ENCODE measurements at places on chromosomes 5 and 9.
A peak's percentile ranks its signal among the peaks of the same experiment; 100 is the strongest.

DNA sequence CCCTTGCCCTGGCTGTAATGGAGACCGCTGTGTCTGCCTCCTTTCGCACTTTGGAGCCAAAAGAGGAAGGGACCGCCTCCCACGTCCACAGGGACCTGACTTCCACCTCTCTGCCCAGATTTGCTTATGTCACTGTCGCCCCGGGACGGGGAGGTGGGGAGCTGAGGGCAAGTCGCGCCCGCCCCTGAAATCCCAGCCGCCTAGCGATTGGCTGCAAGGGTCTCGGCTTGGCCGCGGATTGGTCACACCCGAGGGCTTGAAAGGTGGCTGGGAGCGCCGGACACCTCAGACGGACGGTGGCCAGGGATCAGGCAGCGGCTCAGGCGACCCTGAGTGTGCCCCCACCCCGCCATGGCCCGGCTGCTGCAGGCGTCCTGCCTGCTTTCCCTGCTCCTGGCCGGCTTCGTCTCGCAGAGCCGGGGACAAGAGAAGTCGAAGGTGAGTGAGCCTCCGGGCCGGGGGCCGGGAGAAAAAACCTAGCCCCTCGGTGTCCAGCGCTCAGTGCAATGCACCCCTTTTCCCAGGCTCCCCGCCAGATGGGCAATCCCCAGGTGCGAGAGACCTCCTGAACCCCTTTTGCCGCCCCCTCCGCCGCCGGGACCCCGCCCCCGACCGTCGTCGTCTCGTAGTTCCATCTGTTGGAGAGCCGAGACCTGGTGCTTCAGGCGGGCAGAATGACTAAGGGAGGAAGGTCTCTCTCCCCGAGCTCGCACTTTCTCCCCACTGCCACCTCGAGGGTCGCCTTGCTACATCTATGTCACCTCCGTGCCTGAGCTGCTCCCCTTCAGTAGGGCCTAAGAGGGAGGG lies at the start of gene GPX3:
GPX3 (plus strand) TSS at position 288 of the 807 bp plus-strand sequence; CDS start at position 352, 64 bp downstream.
- peak; percentile 49 for DNase-seq

DNA sequence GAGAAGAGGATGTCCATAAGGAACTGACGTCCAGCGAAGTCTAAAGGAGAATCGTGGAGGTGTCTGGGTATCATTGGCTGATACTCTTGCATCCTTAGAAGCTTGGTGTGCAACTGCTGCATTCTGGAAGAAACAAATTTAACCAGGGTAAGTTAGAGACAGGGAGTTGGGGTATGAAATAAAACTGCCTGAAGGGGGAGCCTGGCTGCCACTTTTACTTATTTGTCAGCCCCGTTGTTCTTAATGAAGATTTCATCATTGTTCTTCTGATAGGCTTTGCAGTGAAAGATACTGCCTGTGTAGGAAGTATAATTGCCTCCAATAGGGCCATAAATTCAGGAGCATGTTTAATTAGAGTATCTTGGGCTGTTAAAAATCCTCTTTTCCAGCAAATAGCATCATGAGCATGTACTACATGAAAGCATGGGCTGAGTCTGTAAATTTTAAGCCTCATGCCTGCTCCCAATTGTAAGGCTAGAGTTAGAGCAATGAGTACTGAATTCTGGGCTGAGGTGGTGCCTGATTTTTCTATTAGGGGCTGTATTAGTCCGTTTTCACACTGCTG lies 1264.5 kb upstream of the ACO1 start:
- peak; percentile 46 for DNase-seq

GRCh38 chr5:107557051-107557658 lies 113.6 kb downstream of the EFNA5 start:
- no peak for DNase-seq

DNA sequence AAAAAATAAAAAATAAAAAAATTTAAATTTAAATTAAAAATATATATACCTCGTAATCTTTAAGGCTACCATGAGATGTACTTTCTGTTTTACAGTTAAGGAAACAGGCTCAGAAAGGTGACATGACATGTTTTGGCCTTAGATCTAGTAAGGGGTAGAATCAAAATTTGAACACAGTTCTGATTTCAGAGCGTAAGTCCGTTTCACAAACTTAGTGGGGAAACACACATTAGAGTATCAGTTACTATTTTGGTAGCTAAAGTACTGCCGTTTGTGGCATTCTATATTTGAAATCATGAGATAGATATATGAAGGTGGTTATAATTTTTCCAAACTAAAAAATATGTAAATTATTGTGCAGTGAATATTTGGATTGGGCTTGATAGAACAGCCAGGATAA lies 186.2 kb downstream of the DENND1A start:
- DNase-seq = no peak

DNA sequence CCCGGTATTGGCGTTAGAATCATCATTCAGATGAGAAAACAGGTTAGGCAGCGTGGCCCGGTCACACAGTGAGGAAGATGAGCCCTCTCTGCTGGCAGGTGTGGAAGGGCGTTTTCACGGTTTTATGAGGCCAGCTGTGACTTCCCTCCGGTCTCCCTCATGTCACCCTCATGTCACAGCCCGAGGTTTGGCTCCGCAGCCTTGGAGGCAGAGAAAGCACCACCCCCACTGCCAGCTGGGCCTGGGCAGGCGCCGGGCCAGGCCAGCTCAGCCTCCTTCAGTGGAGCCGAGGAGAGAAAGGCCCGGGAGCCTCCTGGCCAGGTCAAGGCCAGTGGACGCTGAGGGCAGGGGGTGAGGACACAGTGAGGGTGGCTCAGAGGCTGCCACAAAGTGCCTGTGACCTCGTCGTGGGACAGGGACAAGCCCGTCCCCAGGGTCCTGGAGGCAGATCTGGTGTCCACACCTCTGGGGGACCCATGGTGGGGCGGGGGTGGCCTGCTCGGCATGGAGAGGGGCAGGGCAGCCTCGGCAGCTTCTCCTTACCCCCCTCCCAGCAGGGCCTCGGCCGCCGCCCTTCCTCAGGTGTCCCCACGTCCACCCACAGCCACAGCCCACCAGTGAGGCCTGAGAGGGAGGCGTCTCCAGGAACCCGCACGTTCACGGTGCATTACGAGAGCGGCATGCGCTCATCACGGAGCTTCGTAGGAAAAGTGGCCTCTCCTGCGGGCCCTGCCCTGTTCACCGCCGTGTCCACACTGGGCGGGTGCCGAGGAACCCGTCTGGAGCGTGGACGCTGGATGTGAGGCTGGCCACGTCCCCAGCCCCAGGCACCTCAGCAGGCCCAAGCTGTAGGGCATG lies 32.2 kb downstream of the EXD3 start:
- no peak for DNase-seq

DNA sequence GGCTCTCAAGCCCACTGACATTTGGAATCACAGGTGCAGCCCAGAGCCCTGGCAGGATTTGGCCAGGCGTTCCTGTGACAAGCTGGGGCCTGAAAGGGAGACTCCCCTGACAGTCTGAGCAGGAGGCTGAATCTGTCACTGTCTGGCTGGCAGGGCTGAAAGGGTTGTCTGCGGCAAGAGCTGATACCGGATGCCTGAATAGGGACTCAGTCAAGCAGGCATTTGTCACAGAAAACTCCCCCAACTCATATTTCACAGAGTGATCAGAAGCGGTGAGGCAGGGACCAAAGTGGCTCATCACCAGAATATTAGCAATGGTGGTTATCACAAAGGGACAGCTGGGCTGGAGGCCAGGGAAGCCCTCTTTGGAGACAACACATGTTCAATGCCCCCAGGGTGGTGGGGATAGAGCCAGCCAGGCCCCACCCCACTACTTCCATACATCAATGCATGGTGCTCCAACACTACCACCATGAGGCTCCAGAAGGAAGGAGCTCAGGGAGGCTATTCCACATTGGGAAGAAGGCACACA lies 295.5 kb downstream of the DTWD2 start:
- no peak for DNase-seq

GRCh38 chr9:76082057-76082456 lies 191.6 kb downstream of the PCSK5 start:
- DNase-seq = no peak

GRCh38 chr5:140642718-140643117 lies 3.5 kb downstream of the TMCO6 start:
- DNase-seq = no peak

- DNase-seq = no peak
Observed at GRCh38 chr5:120199559-120199958, 264.5 kb upstream of the PRR16 start.

- DNase-seq = no peak
Observed at GRCh38 chr5:93348231-93348630, 232.8 kb downstream of the NR2F1-AS1 start.

- no peak for DNase-seq
Observed at GRCh38 chr5:36017004-36017403, 25.8 kb upstream of the UGT3A1 start.

GRCh38 chr9:113593682-113594281 lies 130.3 kb downstream of the RGS3 start:
- DNase-seq = peak; percentile 38

DNA sequence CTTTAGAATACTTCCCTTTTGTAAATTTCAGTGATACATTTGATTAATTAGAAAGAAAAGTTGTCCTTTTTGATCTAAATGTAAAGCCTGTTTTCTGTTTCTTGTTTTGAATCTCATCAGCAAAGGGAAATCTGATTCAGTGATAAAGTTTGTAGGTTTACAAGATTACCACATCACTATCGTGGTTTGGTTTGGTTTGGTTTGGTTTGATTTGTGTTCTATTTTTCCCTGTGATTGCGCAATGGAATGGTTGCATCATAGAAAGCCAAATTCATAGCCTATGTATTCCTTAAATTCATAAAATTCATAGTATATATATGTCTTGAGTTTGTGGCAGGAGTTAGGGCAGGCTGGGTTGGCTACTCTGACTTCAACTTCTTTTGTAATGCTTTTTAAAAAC lies 15.2 kb downstream of the SRFBP1 start:
- no peak for DNase-seq

- no peak for DNase-seq
Observed at GRCh38 chr9:129422843-129423192, 198.1 kb downstream of the C9orf50 start.

DNA sequence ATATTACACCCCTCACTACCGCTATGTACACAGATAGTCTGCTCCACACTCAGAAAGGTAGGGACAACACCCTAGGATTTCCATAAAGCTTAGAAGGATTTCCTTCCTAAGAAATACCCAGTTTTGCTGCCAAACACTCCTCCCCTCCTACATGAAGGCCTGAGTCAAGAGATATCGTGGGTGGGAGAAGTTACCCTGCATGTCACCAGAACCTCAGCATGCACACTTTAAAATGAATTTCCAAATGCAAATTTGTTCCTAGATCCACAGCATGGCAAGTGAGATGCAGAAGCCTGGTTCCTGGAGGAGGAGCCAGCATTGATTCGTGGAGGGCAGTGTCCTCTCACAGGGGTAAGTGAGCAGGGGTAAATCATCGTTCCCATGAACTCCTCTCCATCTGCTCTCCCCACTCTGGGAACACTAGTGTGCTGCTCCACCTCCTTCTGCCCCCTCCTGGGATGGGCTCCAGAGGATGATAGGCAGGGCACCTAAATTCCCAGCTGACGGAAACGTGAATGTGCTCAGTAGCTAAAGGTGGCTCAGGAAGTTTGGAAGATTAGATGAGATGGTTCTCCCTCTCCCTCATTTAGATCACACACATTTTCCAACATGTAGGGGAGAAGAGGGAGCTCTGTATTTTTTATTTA lies 76.7 kb downstream of the PDE4D start:
- DNase-seq = no peak

DNA sequence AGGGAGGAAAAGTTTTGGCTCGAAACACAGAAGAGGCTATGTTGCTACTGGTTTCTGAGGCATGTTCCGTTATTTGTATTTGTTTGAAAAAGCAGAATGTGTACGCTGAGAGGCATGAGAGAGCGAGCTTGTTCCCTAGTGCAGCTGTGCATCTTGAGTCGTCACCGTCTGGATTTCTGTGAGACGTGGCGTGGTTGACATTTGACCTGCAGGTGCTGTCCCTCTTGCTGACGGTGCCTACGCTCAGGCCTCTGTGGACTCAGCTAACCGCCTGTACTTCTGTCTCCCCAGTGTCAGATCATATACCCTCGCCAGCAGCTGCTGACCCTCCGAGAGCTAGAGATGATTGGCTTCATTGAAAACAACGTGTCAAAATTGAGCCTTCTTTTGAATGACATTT lies 21.5 kb downstream of the TRIP13 start:
- DNase-seq = no peak

GRCh38 chr5:150135557-150136304 lies 19.9 kb downstream of the PDGFRB start:
- no peak for DNase-seq

DNA sequence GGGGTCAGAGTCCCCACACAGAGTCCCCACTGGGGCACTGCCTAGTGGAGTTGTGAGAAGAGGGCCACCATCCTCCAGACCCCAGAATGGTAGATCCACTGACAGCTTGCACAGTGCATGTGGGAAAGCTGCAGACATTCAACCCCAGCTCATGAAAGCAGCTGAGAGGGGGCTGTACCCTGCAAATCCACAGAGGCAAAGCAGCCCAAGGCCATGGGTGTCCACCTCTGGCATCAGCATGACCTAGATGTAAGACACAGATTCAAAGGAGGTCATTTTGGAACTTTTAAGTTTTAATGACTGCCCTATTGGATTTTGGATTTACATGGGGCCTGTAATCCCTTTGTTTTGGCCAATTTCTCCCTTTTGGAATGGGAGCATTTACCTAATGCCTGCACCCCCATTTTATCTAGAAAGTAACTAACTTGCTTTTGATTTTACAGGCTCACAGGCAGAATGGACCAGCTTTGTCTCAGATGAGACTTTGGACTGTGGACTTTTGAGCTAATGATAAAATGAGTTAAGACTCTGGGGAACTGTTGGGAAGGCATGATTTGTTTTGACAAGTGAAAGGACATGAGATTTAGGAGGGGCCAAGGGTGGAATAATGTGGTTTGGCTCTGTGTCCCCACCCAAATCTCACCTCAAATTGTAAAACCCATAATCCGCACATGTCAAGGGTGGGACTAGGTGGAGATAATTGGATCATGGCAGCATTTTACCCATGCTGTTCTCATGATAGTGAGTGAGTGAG lies 56.3 kb upstream of the ITGA1 start:
- no peak for DNase-seq

GRCh38 chr9:6930827-6931226 lies 173.1 kb downstream of the KDM4C start:
- no peak for DNase-seq

DNA sequence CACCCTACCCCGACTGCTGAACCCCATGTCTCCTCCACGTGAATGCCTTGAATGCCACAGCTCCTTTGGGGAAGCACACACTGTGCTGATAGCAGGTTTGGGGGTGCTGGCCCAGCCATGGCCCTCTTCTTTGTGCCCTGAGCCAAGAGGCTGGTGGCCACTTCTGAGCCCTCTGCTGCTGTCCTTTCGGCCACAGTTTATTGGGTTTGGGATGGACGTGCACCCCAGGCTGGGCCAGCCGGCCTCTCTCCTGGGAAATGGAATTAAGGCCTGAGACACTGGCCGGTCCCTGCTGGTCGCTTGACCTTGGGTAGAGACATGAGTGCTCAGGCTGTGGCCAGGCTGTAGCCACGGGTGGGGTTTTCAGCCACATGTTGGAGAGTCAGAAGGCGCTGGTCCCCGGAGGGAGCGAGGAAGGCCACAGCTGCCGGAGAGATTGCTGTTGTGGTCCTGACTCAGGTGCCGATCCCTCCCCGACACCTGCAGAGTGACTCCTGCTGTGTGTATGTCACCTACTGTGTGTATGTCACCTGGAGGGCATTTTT lies 26.6 kb downstream of the FAM163B start:
- DNase-seq = no peak

GRCh38 chr5:42879291-42879690 lies 67.6 kb upstream of the SELENOP start:
- DNase-seq = no peak
